T follicular helper cell (primary cell): ENCODE measurements at places on chromosomes 13 and 19.

DNA sequence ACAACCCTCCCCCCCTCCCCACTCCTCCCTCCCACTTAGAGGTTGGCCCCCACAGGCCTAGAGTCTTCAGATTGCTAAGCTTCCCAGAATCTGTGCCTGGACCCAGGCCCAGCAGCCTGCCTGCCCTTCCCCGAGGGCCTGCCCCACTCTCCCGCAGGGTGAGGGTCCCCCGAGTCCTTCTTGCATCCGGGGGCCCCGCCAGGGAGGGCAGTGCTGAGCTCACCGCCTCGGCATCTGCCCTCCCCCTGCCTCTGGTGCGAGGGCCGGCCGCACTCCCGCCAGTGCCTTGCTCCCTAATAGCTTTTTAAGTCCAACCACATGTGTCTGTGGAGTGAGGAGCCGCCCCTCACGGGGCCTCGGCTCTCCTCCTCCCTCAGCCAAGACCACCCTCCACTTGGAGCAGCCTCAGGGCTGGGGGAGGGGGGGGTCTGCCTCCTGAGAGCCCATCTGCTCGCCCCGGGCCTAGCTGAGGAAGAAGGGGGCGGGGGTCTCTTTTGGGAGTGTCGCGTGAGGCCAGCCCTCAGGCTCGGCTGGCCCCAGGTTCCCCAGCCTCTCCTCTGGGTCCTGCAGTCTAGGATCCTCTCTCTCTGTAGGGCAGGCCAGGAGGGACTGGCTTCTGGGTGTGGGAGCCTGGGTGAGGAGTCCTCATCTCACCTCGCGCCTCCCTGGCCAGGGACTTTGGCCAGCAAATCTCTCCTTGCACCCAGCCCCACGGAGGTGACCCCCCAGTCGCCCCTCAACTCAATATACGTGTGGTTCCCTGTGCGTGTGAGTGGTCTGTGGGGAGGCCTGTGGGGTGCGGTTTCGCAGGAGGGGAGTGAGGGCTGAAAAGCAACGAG, 47.2 kb downstream of the LYL1 start:
- DNase-seq: no peak

DNA sequence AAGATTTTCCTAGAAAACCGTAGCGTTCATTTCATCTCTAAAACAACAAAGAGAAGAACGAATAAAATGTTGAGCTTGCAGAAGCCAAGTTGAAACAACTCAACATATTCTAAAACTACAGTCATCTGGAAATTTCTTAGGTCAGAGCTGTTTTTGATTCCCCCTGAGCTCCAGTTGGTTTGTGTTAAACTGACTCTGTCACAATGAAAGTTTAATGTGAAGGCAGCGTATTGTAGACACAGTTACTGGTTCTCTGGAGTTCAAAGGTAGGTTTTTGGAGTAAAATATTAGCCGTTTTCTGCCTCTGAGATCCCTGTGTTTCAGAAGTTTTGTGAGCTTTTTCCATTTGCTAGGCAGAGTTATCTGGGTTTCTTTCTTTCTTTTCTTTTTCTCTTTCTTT, 2.2 kb downstream of the ARHGEF7 start:
- DNase-seq: no peak

DNA sequence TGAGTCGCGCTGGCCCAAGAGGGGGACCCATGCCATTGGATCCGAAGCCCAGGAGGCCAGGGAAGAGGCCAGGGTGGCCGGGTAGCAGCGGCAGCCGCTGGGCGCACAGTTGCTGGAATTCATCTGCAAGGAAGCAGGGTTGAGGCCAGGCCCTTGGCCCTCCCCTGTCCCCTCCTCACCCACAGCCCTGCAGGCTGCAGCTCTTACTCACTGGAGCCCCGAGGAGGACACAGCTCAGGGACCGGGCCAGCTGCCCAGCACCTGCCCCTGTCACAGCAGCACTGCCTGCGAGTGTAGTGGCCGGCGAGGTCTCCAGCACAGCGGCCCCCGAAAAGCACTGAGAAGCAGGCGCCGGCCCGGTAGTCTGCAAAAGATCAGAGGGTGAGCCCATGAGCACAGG, 11.2 kb downstream of the FBN3 start:
- DNase-seq: no peak

DNA sequence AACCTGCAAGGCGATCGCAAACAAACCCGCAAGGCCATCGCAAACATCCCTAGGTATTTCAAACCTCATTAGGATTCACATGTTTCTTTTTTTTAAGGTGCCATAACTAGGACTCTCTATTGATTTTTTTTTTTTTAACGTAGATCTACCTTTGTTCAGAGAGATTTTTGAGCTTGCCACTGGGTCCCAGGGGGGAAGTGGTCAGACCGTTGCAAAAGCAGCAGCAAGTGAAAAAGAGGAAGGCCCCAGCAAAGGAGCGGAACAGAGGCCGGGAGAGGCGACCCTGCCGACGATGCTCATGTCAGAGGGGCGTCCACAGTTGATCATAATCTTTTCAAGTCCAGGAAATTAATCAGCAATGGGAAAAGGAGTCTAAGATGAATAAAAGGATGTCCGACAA, 32.7 kb upstream of the FLT1 start:
- no peak for DNase-seq

DNA sequence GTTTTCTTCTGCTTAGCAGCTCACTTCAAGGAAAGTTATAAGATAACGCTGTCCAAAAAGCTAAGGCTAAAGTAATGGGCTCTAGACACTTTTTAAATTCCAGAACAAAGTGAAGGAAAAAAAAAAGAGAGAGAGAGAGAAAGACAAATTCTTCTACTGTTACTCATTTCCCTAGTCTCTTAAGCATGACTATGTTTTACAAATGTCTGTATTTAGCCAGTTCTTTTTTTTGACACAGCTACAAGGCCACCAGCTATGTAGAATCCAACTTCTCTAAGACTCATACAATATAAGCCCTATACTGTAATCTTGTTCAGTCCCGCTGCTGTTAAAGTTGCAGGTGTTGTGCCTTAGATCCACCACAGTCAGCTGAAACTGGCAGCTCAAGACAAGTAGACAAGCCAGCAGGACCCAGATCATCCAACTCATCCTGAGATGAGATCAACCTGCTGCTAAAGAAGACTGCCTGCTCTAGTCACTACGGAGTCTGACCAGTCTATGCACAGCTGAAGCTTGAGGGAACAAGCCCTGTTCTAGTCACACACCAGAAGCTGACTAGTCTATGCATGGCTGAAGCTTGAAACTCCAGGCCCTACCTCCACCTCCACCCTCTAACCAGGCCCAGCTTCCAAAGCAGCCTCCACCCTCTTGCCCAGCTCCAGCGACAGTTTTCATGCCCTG, 10.3 kb upstream of the ZNF83 start:
- DNase-seq: no peak

DNA sequence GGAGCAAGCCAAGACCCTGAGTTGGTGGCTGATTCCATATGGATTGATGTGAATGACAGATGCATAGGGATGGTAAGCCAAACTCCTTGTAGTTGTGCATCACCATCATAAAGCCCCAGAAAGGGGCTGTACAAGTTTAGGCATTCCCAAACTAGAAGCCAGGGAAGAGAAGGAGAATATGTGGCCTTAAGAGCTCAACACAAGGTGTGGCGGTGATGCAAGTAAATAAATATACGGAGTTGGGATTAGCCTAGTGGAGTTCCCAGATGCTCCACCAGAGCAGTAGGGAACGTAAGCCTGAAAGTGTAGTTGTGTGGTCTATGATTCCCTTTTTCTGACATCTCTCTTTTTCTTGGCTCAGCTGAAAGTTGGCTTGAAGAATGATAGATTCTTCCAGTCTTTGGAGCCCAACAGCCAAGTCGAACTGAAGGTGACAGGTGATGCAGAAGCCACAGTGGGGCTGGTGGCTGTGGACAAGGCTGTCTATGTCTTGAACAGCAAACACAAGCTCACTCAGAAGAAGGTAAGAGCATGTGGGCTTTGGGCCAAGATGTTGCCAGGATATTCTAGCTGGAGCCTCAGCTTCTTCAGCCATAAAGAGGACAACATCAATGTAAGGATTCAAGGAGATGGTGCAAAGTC, 30.1 kb downstream of the RDH8 start:
- DNase-seq: no peak

DNA sequence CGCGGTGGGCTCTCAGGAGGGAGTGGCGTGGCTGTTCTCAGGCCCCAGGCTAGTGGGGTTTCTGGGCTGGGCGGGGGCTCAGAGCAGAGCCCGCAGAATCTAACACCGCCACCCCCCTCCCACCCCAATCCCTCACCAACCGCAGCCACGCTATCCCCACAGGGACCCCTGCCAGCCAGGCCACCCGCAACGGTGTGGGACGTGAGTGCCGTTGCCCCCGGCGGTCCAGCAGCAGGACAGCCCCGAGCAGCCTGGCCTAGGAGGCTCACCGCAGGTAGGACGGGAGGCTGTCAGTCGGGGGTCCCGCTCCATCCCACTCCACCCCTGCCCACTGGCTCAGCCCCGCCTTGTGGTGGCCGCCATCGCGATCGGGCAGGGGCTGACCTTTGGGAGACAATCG, at the start of gene NTN5:
NTN5 (minus strand) TSS at position 24 of the 400 bp plus-strand sequence. CDS start 2,031 bp downstream, outside the sequence.
- DNase-seq: no peak

- DNase-seq: no peak
Measured at GRCh38 chr19:10868872-10869547, 2.3 kb upstream of the CARM1 start.

- no peak for DNase-seq
Measured at GRCh38 chr19:18464646-18465045, 26.7 kb upstream of the ISYNA1 start.

- no peak for DNase-seq
Measured at GRCh38 chr19:38664503-38665211, 17.2 kb downstream of the ACTN4 start.

GRCh38 chr13:110044551-110045111, 258.2 kb upstream of the IRS2 start:
- no peak for DNase-seq

DNA sequence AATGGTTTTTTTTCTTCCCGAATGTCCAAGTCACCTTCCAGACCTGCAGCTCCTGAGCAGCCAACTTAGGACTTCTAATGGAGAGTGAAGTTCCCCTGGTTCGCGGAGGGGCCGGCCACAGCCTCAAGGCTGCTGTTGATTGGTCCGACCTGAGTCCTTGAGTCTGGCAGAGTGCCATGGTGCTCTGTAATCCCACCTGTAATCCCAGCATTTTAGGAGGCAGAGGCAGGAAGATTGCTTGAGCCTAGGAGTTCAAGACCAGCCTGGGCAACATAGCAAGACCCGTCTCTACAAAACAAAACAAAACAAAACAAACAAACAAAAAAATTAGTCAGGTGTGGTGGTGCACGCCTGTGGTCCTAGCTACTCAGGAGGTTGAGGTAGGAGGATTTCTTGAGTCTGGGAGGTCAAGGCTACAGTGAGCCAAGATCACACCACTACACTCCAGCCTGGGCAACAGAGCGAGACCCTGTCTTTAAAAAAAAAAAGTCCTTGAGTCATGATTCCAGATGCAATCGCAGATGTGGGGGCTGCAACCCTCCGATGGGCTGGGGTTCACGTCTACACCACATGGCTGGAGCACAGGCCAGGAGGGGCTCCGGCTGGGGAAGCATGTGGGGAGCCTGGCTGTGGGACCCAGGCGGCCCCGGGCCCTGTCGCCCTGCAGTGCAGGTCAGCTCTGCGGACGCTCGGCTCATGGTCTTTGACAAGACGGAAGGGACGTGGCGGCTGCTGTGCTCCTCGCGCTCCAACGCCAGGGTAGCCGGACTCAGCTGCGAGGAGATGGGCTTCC, 17.7 kb downstream of the HPN start:
- DNase-seq: no peak

- DNase-seq: no peak
Measured at GRCh38 chr13:73960474-73960873, 173.7 kb downstream of the KLF12 start.

DNA sequence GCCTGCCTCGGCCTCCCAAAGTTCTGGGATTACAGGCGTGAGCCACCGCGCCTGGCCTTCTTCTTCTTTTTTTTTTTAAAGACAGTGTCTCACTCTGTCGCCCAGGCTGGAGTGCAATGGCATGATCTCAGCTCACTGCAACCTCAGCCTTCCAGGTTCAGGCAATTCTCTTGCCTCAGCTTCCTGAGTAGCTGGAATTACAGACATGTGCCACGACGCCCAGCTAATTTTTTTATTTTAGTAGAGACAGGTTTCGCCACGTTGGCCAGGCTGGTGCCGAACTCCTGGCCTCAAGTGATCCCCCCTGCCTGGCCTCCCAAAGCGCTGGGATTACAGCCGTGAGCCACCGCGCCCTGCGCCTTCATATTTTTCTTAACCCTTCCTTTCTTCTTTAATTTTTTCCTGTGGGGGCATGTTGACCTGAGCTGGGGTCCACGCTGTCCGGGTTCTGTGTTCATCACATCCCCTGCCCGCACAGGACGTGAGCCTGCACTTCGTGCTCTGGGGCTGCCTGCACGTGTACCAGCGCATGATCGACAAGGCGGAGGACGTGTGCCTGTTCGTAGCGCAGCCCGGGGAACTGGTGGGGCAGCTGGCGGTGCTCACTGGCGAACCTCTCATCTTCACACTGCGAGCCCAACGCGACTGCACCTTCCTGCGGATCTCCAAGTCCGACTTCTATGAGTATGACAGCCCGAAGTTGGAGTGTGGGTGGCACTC, 14.1 kb downstream of the PNPLA6 start:
- DNase-seq: no peak

DNA sequence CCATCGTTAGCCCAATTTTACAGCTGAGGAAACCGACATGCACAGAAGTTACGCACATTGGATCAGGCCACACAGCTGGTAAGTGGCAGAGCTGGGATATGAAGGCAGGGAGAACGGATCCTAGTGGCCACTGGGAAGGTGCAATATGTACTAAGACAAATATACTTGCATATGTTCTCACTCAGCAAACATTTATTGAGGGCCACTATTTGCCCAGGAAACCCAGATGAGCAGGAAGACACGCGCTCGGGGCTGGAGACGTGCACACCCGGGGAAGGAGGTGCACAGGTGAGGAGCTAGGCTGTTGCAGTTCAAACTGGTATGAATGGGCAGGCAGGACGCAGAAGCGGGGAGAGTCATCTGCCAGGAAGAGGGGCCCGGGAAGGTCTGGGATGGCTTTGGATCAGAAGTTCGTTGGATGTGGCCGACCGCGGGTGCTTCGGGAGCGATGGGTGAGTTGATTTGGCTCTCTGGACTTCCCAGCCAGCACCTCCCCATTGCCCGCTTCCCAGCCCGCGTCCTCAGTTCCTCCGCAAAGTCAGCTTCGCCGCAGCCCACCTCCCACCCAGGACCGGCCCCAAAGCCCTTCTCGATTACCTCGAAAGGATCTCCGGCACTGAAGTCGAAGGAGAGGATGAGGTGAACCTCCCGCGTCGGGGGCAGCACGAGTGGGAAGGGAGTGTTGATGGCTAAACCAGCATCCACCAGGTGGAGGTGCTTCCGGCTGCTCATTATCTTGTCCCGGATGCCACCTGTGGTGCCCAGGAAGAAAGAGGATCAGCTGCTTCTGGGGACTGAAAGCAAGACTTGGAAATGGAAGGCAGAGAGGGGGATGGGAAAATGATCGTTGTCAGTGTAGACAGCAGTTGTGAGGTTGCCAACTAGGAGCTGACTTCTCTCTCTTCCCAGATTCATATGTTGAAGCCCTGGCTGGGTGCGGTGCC, 17.8 kb upstream of the CABP5 start:
- no peak for DNase-seq

GRCh38 chr13:113849546-113849945, 14.3 kb downstream of the GAS6 start:
- no peak for DNase-seq

- peak; percentile 46 for DNase-seq
Measured at GRCh38 chr19:55418185-55418584, 10.6 kb upstream of the UBE2S start.
